ENCODE measurements at places on chromosomes 12 and 14.

- no peak for DNase-seq
These were observed 323.0 kb downstream of the VRK1 start for GRCh38 chr14:97120204-97120603.

GRCh38 chr14:99389174-99389826 lies 91.4 kb downstream of the SETD3 start:
- DNase-seq: no peak

DNA sequence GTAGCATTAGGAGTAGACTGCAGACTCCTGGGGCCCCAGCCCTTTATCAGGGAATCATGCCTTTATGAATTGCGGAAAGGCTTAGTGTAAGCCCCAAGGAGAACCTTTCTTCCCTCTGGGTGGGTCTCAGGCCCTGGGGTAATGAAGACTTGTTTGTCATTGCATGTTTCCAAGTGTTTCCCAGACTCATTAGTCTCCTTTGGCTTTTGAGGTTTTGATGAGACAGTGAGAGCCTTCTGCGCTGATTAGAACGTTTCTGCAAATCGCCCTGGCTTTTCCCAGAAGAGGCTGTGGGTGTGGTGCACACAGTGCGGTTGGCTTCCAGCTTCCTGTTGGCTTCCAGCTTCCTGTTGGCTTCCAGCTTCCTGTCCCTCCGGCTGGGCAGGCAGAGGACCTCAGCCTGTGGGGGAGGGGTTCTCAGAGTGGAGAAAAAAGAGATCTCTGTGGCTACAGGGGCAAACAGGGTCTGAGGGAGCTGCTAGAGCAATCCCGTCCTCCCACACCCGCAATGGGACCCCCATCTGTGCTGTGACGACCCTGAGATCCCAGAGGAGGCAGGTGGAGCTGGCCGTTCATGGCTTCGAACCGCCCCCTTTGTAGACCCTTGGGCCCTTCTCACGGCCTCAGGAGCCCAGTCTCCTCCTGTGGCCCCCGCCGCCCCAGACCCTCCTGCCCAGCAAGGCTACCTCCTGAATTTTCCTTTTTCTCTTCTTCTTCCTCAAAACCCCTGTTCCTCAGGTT lies 42.1 kb downstream of the GPR68 start:
- DNase-seq: no peak

DNA sequence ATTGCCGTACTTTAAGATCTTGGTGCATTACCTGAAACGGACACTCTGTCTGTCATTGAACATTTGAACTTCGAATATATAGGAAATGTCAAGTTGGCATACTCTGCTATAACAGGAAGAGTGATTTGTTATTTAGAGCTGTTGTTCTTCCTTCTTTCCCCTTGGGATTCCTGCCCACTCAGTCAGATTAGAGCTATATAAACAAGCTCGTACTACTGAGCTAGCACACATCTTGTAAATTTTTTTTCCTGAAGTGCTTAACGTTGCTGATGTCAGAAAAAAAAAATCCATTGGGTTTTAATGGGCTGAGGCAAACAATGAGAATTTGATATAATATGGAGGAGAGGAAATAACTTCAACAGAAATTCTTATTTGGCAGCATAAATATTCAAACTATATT lies 26.8 kb downstream of the RGS6 start:
- no peak for DNase-seq

DNA sequence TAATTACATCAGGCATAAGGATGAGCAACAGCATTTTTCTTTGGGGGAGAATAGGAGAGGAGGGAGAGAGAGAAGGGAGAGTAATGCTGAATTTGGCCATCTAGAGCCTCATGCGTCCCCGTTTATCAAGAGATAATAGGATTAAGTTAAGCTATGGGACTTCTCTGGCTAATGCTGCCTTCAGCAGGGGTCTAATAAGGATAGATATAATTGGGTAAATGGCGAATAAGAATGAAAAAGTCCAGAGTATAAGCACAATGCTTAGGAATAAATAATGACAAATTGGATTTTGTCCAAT lies 470.0 kb downstream of the EGLN3 start:
- no peak for DNase-seq

All from NCI-H446 (cell line).